Memory B cell (primary cell): ENCODE measurements at places on chromosomes 1 and 21.

GRCh38 chr1:173996995-173997394 is 25.2 kb downstream of the RC3H1 start:
- DNase-seq, result no peak

DNA sequence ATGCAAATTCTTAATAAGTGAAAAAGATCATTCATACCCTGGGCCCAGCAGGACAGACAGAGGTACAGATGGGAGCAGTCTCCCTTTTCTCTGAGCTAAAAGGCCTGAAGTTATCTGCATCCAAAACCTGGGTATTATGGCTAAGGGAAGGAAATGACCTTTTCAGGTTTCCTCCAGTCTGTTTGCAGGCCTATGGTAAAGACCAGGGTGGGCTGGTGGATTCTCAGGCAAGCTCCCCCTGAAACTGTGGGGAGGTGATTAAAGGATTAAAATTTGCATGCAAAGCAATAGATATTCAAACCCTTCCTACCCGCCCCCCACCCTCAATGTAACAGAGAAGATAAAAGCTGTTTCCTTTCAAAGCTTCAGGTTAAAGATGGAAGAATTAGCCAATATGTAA is 471.8 kb upstream of the RUNX1 start:
- DNase-seq, result no peak

DNA sequence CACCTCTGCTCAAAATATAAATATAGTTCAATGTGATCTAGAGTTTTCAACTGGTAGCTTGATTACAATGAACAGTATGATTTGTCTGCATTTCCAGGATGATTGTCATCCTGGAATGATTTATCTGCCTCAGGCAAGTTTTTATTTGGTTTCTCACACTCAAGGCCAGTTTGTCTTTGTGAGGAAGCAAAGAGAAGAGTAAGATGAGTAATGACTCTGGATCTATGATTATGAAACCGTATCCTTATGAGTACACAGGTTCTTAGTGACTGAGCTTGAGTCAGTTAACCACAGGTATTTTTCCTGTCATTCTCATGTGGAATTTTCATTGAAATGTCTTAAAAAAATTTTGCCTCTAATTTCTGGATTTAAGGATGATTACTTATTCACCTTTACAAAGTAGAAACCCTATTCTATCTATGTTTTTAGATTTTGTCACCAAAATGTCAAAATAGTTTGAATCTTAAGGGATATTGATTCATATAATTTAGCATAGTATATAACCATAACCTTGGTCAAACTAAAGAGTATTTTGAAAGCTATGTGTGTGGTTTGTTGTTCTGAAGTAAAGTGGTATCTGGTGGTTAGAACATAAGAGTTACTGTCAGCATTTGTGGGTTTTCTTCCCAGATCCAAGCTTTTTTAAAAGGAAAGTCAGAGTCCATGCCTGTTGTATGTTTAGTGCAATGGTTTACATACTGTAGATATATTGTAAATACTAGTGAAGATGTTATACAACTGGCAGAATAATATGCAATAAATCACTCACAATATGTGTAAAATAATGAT is 145.0 kb downstream of the RASAL2 start:
- no peak for DNase-seq

GRCh38 chr21:44870748-44871495 is 2.6 kb downstream of the PTTG1IP start:
- DNase-seq, result no peak

- no peak for DNase-seq
Observed at GRCh38 chr1:43220905-43221778, 48.6 kb upstream of the TMEM125 start.

DNA sequence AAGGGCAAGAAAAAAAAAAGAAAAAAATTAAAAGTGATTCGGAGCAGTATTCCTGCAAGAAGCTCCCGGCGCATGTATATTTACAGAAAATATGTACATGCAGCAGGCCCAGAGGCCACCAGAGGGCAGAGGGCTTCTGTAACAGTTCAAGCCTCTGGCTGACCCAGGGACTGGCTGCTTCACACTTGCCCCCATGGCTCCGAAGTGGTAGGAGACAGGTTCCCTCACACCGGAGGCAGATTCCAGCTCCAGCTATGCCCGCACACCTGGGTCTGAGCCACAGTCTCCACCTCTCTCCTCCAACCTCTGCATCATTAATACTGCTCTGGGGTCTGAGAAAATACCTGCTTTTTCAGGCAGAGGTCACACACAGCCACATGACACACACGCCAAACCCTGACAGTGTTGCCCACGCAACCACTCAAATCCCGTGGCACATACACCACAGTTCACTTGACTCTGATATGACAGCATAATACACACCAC is 2.2 kb upstream of the ARHGAP30 start:
- DNase-seq, result peak; percentile 32

DNA sequence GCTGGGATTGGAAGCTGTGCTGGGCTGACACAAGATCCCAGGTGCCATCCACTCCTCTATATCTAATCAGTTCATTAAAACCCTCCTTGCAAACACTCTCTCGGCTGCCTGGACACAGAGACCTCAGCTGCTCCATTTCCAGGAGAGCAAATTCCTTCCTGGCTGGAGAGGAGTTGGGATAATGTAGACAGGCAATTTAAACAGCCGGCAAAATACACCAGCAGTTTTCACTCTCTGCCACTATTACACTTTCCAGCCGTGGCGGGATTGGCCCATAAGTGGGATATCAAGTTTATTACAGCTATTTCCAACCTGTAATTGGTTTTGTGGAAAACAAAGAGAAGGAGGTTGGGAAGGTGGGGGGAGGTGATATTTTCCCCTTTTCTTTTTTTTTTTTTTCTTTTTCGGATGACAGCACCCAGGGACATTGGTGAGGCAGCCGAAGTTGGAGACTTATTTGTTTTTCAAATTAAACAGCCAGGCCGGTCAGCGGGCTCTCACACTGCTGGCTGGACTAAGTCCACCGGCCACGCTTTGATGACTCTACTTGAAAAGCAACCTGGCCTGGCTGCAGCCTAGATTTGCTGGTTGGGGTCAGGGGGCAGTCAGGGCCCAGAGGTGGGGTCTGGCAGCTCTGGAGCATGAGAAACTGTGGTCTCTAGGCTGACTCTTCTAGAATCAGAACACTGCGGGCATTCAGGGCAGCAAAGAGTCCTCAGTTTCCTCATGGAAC is 177.4 kb downstream of the IGSF21 start:
- no peak for DNase-seq

DNA sequence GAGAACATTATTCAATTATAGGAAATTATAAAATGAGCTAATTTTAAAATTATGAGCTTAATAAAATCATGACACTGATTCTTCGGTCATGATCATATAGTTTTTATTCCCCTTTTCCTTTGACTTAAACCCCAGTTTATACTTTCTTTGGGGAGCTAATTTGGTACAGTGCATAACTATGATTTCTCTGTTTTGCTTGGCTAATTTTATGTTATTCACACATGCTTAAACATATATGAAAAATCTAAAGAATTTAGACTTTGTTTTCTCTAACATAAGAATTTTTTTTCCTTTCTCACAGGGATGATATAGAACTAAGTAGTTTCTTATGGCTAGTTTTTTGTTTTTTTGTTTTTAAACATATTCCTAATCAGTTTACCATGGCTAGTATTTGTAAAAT is 52.5 kb downstream of the STXBP3 start:
- DNase-seq, result no peak
